Upper lobe of right lung (tissue), 1 donor: ENCODE measurements at places on chromosomes 5 and 9. TPM values are rescaled to one million over a fixed set of nuclear protein-coding genes. Genes with fewer than 3 reads are reported as not detected.

GRCh38 chr9:19976226-19976625 is 187.4 kb upstream of the SLC24A2 start:
- no peaks in the 10 kb centered on the region for H3K36me3 ChIP-seq
- no peaks in the 10 kb centered on the region for H3K27me3 ChIP-seq
- DNase-seq = no peak

DNA sequence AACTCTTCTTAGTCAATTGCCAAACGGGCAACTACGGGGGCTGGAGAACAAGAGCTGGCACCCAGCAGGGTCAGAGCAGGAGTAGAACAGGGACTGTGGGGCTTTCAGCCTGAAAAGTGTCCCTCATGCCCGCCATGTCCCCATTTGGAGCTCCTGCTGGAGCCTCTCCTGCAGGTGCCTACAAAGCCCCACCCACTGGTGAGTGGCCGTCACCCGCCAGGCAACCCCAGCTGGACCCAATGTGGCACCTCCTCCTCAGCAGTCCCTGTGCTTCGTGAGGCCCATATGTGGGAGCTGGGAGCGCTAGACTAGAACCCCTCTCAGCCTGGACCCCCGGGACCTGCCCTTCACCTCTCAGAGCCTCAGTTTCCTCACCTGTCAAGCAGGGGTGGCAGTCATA is 40.9 kb downstream of the VAV2 start:
- H3K4me3 ChIP-seq = no peak overlapping the region
- H3K36me3 ChIP-seq = no peaks in the 10 kb centered on the region
- peaks cover 29% of the 10 kb centered on the region for H3K4me1 ChIP-seq
- H3K27me3 ChIP-seq = no peaks in the 10 kb centered on the region
- DNase-seq = no peak
- H3K27ac ChIP-seq = peak overlapping the region; percentile 65

Gene MAP1B
- 20.5 TPM for total RNA-seq

DNA sequence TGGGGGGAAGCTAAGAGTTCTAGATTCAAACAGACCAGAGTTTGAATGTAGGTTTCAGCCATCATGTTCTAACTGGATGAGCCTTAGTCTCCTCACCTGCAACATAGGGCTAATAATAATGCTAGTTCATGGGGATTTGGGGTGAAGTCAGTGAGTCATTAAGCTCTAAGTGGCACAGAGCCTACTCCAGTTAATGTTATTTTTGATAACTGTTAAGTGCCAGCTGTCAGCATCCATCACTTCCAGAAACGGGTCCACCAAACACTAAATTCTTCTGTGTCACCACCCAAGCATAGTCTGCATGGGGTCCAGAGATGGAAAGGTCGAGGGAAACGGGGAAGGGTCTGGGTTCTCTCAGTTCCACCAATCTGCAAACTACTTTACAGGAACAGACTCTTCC is 1.8 kb upstream of the TSC1 start:
- peaks cover 21% of the 10 kb centered on the region for H3K4me1 ChIP-seq
- no peaks in the 10 kb centered on the region for H3K27me3 ChIP-seq
- H3K4me3 ChIP-seq = no peak overlapping the region
- no peaks in the 10 kb centered on the region for H3K36me3 ChIP-seq

DNA sequence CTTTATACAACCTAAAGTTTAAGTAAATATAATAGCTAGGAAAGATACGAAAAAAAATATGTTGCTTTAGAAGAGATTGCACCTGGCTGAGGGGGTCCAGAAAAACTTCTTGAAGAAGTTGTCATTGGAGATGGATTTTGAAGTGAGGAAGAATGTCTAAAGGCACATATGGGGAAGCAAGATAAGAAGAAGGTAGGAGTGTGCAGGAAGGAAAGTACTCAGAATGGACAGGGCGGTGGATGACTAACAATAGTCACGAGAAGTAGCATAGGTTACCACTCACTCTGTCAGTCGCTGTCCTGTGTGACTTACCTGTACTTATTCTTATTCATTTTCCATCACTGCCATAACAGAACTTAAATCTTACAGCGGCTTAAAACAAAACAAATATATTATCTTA is 251.6 kb downstream of the GRIA1 start:
- no peaks in the 10 kb centered on the region for H3K27me3 ChIP-seq
- no peak overlapping the region for H3K4me3 ChIP-seq
- H3K27ac ChIP-seq = no peak overlapping the region
- H3K36me3 ChIP-seq = no peaks in the 10 kb centered on the region
- no peaks in the 10 kb centered on the region for H3K4me1 ChIP-seq

- H3K27ac ChIP-seq = no peak overlapping the region
- DNase-seq = no peak
- no peak overlapping the region for H3K4me3 ChIP-seq
- H3K36me3 ChIP-seq = no peaks in the 10 kb centered on the region
- H3K4me1 ChIP-seq = no peaks in the 10 kb centered on the region
Measured at GRCh38 chr5:34578962-34579361, 77.2 kb upstream of the RAI14 start.

Gene PTGES
- total RNA-seq = 2.1 TPM
